NCI-H2171 (cell line): ENCODE measurements at places on chromosomes 16 and 17.

- peak; percentile 80 for DNase-seq
Observed at GRCh38 chr17:17416007-17416399, 60.8 kb upstream of the MED9 start.

GRCh38 chr16:87854907-87855683 lies 14.2 kb downstream of the SLC7A5 start:
- DNase-seq, result no peak

DNA sequence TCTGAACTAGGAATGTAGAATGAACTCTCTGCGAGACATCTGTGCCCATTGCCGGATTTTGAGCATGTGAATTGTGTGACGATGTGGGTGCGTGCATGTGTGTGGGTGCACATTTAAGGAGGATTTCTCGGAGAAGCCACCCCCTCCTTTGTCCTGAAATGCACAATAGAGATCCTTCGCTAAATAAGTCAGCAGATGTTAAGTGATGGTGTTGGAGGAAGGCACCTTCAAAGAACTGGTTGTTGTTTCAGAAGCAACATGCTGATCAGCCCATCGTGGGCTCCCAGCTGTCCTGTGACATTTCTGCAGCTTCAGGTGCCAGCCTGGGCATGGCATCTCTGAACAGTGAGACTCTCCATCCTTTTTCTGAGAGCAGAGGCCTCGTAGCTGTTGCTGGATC lies 194.9 kb downstream of the MSI2 start:
- DNase-seq, result no peak

GRCh38 chr17:49013311-49014213 lies 16.4 kb downstream of the IGF2BP1 start:
- DNase-seq, result no peak

GRCh38 chr16:59654455-59654854 lies 920.3 kb upstream of the GOT2 start:
- no peak for DNase-seq

- DNase-seq, result no peak
Observed at GRCh38 chr17:19379361-19380065, 1.2 kb downstream of the MAPK7 start.

- DNase-seq, result no peak
Observed at GRCh38 chr16:3771513-3771912, 54.2 kb upstream of the TRAP1 start.

DNA sequence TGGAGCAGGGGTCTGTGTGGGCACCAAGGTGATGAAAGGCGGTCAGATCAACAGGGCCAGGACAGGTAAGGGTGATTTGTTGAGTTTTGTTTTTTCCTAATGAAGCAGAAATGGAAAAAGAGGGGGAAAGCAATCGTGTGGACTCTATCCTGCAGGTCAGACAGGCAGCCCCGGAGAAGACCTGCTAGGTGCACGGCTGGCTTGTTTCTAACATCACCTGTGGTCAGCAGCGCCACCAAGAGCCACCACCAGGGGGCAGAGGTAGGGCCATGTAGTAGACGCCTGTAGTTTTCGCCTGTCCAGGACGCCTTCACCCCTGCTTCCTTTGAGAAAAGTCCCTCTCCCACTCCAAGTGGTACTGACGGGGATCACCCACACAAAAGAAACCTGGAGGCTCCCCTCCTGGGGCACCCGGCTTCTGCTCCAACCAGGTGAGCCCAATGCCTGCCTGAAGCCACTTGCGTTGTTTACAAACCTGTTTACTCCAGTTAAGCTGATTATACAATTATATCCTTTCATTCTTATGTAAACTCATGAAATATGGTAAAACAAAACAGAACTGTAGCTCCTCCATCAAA lies 54.2 kb upstream of the SEC14L1 start:
- no peak for DNase-seq

DNA sequence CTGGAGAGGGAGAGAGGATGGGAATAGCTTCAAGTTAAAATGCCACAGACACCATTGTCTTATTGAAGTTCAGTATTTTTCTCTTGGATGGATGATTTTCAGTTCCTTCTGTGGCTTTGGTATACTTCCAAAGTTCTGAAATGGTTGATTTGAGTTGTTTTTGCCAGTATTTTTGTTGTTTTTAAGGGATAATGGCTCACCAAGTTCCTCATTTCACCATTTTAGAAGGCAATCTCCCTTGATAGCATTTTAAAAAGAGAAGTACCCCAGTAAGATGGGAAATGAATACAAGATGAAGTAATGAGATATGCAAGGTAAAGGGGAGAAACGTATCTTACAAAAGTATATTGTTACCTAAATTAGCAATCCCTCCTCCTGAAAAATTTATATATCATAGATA lies 18.5 kb upstream of the SPDYE4 start:
- DNase-seq, result no peak

- DNase-seq, result no peak
Observed at GRCh38 chr16:86585821-86586611, 7.7 kb downstream of the FOXL1 start.

DNA sequence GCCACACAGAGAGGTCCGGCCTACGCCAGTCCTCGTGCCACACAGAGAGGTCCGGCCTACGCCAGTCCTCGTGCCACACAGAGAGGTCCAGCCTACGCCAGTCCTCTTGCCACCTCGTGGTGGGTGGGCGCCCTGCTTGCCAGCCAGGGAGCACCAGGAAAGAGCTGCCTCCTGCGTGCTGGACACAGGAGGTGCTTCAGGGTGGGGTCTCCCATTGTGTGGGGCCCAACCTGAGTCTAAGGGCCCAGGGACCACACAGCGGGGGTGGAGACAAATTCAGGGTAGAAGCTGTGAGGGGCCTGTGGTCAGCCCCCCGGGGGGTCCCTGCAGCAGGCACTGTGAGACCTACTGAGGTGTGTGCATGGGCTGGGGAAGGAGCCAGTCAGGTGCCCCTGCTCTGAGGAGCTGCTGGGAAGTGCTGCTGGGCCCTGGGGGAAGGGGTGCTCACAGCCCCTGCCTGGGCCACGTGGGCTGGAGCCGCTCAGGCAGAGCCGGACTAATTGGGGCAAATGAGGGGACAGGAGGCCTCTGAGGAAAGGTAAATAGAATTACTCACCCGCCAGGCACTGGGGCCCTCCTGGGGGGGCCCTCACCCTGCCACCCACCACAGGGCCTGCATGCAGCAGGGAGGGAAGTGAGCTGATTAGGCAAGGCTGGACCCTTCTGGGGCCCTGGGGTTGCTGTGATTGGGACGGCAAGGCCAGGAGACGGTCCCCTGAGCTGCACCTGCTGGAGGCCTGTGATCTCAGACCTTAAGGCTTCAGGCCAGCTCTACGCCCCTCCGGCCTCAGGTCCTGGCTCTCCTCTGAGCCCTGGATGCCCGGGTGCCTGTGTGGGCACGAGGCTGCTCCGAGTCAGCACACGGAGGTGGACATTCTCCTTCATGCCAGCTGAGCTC lies 11.0 kb downstream of the GCGR start:
- DNase-seq, result no peak

DNA sequence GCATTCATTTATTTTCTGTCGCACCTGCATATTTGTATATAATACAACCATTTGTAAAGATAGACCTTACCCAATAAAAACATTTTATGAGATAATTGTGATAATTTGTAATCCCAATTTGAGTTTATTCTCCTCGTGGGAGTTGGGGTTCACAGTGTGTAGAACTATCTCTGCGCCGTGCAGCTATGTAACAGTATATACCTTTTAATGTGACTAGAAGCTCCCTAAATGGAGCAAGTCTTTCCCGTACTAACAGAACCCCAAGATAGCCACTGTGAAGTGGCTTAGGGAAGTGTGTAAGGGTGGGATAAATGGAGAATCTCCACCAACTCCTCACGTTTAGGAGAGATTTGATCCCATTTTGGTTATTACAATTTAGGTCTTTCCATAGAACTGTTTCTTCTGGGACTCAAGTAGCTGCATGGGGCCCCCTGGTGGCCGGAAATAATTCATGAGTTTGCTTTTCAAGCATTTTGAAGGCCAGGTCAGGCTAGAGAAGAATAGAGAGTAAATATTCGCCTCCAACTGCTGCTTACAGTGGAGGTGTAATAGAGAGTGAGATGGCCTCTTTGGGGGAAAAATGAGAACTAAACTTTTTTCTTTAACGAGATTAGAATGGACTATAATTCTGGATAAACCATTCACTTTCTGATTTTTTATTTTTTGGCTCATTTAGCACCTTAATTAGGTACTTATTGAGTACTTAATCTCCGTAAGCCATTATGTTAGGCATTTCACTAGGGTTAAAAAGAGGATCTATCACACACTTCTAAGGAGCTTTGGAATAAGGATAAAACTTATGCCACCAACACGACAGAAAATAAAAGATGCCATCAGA lies 4.5 kb downstream of the TMEM100 start:
- peak; percentile 10 for DNase-seq

- DNase-seq, result no peak
Observed at GRCh38 chr16:81810361-81810760, 31.3 kb downstream of the PLCG2 start.

- no peak for DNase-seq
Observed at GRCh38 chr16:83744441-83744981, 63.3 kb upstream of the HSBP1 start.

DNA sequence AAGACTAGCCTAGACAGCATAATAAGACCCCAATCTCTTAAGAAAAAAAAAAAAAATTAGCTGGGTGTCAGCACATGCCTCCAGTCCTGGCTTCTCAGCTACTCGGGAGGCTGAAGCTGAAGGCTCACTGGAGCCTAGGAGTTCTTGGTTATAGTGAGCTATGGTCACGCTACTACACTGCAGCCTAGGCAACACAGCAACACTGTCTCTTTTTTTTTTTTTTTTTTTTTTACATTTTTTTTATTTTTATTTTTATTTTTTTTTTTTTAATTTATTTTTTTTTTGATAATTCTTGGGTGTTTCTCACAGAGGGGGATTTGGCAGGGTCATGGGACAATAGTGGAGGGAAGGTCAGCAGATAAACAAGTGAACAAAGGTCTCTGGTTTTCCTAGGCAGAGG lies 4.1 kb downstream of the ORC6 start:
- no peak for DNase-seq

GRCh38 chr16:878072-878784 lies 77.7 kb upstream of the GNG13 start:
- no peak for DNase-seq

- DNase-seq, result no peak
Observed at GRCh38 chr17:29390851-29391631, 878 bp downstream of the TAOK1 start.

DNA sequence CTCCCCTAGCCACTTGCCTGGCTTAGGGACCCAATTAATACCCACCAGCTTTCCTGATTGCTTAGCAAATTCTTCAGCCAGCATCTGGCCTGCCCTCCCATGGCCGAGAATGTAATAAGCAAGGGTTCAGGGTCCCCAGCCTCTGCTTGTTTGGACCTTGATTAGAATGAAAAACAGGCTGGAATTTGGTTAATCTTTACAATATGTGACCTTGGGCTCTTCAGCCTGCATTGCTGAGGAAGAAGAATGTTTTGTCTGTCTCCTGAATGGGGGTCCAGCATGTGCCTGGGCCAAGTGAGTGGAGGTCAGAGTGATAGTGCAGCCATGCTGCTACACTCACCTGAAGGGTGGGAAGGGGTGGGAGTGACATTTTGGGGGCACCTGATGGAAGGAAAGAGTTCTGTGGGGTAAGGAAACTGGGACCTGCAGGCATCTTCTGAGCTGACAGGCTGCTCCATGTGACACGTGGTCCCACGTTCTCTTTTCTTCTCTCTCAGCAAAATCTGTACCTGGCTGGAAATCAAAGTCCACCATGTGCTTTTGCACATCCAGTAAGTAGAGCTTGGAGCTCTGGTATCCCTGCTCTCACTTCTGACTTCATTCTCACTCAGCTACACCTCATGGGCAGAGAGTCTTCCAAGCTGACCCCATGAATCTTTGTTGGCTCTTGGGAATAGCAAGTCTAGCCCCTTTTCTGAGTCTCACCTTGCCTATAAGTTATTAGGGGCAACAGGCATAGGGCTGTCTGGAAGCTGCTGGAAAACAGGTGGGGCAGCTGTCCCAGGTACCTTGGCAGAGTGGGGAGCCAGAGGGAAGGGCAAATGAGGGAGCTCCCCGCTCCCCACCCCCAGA lies 5.3 kb downstream of the TMEM106A start:
- DNase-seq, result no peak

- peak; percentile 77 for DNase-seq
Observed at GRCh38 chr17:77441130-77441920, 300.6 kb downstream of the SEC14L1 start.

GRCh38 chr17:28645576-28645939 lies 600 bp upstream of the BLTP2 start:
- no peak for DNase-seq

DNA sequence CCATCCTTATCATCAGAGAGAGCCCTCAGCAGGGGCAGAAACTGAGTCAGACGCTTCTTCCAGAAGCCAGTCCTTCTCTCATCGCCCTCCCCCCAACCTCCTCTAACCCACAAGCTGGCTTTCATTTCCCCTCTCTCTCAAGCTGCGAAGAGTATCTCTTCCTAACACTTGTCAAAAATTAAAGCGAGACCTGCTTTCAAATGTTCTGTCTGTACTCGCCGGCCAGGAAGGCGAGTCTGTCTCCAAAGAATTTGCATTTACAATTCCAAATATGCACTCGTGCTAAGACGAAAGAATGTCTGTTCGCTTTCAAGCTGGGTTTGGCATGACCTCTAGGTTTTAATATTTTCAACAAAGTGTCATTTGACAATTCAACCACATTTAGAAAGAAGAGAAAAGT lies 140.4 kb downstream of the RGS9 start:
- no peak for DNase-seq

- no peak for DNase-seq
Observed at GRCh38 chr17:80872501-80873306, 118.9 kb upstream of the CHMP6 start.

GRCh38 chr16:13269905-13270528 lies 368.6 kb downstream of the SHISA9 start:
- DNase-seq, result no peak

- no peak for DNase-seq
Observed at GRCh38 chr16:88822281-88823040, 10.7 kb upstream of the APRT start.

DNA sequence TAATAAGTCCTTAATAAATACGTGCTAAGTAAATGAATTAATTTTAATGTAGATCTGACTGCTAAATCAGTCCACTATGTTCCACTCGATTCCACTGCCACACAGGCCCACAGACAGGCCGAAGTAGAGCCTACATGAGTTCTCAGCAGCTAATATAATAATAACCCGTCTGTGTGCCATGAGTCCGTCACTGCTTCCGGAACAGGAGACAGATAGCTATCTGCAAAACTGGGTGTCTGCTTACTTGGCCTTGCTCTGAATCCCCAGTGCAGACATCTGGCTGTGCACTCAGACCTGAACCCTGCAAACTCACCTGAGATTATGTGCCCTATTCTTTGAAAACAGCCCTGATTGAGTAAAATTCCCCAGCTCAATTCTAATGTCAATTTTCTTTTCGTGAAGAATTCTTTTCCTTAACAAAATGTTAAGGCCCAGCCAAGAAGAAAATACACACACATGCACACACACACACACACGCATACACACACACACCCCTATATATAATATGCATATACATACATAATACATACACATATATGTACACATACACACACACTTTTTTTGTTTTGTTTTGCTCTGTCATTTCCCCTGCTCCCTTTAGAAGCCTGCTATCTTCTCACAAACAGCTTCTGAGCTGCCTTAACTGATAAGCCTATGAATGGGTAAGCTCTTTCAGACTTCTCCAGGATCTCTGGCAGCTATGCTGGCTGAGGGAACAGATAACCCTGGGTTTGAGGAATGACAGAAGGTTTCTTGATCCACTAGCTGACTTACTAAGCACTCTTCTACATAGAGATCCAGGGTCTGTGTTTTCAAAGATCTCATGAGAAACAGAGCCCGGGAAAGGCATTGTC lies 39.8 kb upstream of the TOM1L1 start:
- DNase-seq, result no peak

- no peak for DNase-seq
Observed at GRCh38 chr16:4393240-4393600, 21.6 kb downstream of the VASN start.

- DNase-seq, result no peak
Observed at GRCh38 chr17:41455236-41455635, 11.9 kb downstream of the KRT32 start.

- no peak for DNase-seq
Observed at GRCh38 chr16:3476409-3476808, 18.9 kb downstream of the C16orf90 start.
